Activated CD4-positive, alpha-beta T cell treated with anti-CD3 and anti-CD28 coated beads, Interleukin-2, amount 50 U/mL, for 24 hours (primary cell): ENCODE measurements at places on chromosomes 1 and 21.

- no peak for DNase-seq
These were observed 47.7 kb downstream of the MEGF6 start for GRCh38 chr1:3563610-3564009.

DNA sequence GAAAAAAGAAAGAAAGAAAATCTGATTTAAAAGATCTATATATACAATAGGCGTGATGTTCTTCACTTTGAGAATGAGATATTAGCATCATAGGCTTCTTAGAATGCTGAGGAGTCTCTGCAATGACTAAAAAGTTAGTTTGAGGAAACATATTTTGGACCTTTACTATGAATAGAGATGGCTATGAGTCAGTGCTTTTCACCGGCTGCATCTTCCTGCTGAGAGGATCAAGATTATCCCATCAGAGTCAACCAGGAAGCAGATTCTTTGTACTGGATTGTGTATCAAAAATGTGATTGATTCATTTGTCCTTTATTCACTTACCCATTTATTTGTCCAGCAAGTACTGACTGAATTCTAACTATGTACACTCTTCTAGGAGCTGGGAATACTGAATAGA is 144.2 kb downstream of the KCNK2 start:
- no peak for DNase-seq

DNA sequence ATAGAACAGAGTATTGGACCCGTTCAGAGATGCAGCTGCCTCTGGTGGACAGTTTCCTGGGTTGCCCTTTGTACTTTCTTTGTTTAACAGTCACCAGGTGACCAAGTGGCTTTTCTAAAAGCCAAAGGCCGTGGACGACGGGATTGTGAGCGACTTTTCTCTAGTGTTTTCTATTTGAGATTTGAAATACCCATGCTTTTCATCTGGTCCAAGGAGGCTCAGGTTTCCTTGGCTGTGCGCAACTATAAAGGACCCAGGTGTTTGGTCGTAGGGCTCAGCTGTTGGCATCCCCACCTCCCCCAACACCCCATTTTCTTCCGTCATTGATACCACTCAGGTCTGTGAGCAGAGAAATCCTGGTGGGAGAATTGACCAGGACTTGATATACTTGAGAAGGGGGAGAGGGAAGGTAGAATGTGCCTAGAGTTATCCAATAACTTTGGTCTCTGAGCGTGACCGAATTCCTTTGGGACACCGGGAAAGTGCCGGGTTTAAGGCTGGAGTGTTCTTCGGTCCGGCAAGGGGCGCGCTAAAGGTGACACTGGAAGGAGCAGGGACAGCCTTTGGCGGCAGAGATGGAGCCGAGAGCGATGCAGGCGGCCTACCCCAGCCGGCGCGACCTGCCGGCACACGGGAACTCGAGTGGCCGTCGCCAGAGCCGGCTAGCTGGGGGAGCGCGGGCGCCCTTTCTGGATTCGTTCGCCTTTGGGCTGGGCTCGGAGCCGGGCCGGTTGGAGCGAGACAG is 83.4 kb upstream of the BMP8A start:
- no peak for DNase-seq

GRCh38 chr1:212410231-212410820 is 4.4 kb downstream of the PACC1 start:
- DNase-seq, result no peak

DNA sequence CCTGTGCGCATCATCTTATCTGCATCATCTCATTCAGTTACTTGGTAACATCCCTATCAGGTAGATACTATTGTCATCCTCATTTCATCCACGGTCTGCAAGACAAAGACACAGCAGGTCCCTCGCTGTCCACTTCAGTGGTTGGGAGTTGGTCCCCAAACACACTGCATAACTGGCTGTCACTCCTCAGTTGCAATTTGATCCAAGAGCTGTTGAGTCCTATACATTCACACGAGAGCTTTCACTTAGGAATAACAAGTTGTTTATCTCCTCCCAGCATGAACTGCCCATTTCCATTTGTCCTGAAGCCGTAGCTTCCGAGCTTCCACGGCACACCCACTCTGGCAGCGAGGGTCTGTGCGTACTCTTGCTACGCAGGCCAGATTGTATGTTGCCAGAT is 472.0 kb downstream of the CAMTA1 start:
- no peak for DNase-seq

DNA sequence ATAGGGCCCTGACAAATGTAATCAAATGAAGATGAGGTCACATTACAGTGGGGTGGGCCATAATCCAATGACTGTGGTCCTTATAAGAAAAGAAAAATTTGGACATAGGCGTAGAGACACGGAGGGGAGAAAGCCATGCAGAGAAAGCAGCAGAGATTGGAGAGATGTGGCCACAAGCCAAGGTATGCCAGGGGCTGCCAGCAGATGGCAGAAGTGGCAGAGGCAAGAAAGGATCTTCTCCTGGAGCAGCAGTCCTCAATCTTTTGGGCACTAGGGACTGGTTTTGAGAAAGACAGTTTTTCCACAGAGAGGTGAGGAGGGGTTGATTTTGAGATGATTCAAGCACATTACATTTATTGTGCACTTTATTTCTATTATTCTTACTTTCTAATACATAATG is 355.1 kb downstream of the NPHP4 start:
- no peak for DNase-seq

DNA sequence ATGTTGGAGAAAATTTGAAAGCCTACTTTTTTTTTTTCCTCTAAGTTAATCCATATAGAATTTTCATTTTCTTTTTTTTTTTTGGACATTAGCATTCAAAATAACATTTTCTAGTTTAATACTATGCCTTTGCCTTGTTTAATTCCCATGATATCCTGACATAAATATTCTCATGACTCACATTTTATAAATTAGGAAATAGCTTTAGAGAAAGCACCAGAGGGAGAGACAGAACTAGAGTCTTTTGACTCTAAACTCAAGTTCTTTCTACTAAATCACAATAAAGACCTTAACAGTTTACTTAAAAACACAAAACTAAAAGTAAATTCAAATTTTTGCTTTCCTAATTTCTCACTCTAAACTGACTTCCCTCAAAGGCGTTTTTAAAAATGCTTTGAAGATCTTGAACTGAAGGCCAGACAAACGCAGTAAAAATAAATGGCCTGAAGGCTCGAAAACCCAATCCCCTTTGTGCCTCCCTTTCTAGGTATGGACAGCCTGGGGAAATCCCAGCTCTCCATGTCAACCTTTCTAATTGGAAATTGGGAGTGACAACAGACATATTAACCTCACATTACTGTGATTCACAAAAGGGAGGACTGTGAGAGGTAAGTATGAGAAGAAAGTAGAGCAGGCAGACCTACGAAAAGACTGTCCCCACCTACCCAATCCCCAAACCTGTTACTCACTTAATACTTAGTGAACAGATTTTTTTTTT is 104.6 kb downstream of the ENAH start:
- DNase-seq, result no peak

GRCh38 chr1:26411624-26412074 is 1.0 kb downstream of the LIN28A start:
- no peak for DNase-seq

DNA sequence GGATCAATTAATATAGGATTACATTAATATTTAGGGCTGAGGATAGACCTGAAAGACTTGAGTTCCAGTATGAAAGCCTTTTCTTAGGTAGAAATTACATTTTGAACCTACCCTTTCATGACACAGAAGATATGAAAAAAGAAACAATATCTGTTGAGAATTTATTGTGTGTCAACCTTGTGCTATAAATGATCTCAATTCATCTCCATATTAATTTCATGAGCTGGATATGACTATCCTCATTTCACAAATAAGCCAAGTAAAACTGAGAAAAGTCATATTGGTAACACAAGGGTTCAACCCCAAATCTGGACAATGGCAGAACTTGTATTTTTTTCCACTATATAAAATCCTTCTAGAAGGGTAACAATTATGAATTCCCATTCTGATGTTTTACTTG is 120.0 kb downstream of the TRIM33 start:
- no peak for DNase-seq

GRCh38 chr1:21605964-21606705 is 63.0 kb downstream of the RAP1GAP start:
- no peak for DNase-seq

DNA sequence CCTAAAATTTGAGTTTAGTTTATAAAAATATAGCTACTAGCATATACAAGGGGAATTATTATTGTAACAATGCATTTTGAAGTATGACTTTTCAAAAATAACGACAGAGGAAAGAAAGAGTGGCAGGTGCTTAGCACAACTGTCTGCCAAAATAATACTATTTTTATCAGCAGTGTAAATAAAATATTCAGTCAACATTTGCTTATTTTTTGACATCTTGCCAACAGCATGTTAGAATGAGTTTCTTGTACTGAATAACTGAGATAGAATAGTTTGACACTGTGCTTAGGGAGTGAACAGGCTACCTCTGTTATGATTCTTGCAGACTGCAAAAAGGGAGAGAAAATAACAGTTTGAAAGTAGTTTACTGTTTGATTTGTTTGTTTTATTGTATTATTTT is 909.8 kb downstream of the BRINP3 start:
- no peak for DNase-seq

DNA sequence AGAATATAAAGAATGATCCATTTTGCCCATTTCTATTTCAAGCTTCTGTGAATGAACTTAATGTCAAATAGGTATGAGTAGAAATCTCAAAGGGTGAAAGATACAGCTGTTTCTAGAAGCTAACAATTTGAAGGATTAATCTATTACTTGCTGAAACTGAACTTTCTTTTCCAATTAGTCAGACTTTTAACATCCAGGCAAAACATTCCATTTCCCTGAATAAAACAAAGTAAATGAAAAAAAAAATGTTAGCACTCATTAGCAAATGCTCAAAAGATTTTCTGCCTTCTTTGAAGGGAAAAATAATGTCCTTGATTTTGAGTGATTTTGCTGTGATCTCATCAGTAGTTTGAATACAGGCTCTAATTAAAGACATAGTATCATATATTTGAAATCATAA is 447.6 kb upstream of the PRMT6 start:
- no peak for DNase-seq

- DNase-seq, result no peak
These were observed 45.3 kb downstream of the JAK1 start for GRCh38 chr1:64920941-64921589.

GRCh38 chr1:158024737-158025136 is 31.3 kb downstream of the KIRREL1 start:
- DNase-seq, result no peak

- DNase-seq, result no peak
These were observed 12.7 kb upstream of the ERVH48-1 start for GRCh38 chr21:42937960-42938605.
